ENCODE measurements at places on chromosomes 4 and X.

DNA sequence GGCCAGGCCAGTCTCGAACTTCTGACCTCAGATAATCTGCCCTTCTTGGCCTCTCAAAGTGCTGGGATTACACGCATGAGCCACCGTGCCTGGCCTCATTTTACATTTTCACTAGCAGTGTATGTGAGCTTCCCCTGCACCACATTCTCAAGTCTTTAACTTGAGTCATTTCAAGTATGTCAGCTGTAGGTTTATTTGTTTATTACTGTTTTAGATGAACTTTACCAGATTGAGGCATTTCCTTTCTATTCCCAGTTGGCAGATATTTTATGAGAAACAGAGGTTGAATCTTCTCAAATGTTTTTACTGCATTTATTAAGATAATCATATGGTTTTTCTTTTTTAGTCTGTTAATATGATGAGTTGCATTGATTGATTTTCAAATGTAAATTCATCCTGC lies 114.6 kb upstream of the SH3RF1 start:
- no peak for DNase-seq

GRCh38 chr4:156347412-156348075 lies 393.9 kb upstream of the CTSO start:
- no peak for DNase-seq

GRCh38 chr4:13525606-13526281 lies 18.6 kb downstream of the NKX3-2 start:
- no peak for DNase-seq

DNA sequence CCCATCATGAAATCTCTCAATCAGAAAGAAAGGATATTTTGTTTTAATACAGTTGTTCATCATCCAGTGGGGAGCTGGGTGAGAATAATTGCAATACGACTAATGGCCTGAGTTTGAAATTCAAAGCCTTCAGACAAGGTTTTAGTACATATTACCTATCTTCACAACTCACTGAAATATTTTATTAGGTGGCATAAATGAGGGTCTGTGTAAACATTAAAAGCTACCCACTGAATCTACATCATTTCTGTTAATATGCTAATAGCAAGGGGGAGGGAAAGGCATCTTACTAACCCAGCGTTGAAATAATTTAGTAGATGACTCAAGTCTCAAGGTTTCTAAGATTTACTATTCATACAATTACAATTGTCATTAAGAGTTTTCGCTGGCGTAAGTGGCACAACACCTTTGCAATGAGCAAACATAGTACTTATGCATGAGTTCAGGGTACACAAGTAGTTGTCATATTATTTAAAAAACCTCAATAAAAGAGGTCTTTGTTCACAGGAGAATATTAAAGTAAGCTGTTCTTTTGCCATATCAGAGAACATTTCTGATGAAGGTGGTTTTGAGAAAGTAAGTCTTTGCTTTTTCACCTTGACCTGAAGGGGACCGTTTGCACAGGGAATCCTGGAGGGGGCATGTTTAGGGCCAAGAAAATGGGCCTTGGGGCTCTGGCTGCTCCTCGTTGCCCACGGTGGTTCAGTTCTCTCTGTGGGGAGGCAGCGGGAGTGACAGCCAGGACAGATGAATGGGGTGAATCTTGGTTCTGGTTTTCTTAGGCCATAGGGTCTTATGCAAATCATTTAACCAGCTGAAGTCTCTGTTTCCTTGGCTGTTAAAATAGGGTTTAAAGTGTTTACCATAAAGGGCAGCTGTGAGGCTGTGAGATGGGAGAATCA lies 4.5 kb upstream of the RHOH start:
- DNase-seq, result no peak

- DNase-seq, result no peak
Observed at GRCh38 chrX:10083809-10084208, 73.0 kb upstream of the CLCN4 start.

DNA sequence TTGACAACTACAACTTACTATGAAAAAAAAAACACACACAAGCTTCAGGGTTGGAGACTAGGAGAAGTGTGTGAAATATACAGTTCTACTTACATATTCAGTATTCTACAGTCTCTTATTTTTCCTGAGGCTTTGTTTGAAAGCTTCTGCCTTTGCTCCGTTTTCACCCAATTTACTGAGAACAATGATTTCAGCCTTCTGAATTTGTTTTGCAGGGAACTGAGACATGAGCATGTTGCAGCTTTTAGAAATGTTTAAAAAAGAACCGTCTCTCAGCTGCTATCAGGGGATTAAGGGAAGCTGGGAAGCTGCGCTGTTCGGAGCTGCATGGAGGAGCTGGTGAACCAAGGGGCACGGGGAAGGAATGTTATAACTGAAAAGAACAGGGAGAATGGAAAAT lies 85.7 kb downstream of the QDPR start:
- DNase-seq, result no peak

- DNase-seq, result no peak
Observed at GRCh38 chrX:118468122-118468521, 27.5 kb upstream of the DOCK11 start.

- DNase-seq, result no peak
Observed at GRCh38 chr4:173025131-173025530, 143.5 kb upstream of the GALNT7 start.

GRCh38 chrX:15202454-15203177 lies 67.3 kb downstream of the ASB9 start:
- DNase-seq, result no peak

GRCh38 chrX:17021851-17022604 lies 75.6 kb downstream of the REPS2 start:
- no peak for DNase-seq

DNA sequence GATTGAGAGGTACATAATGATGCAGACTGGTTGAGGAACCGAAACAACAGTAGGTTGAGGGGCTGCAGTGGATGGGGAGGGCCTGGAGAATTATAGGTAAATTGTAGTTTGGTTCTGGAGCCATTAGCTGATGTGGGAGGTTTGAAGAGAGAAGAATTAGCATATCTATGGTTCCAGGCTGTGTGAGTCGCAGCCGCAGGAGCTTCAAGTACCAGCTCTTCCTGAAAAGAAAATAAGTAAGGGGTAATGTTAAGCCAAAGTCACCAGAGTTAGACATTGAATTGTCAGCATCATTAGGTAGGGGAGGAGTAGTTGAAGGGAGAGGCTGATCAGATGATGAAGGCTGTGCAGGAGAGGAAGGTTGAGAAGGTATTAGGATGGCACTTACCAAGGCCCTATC lies 29.5 kb downstream of the PF4 start:
- DNase-seq, result no peak

- no peak for DNase-seq
Observed at GRCh38 chr4:88792268-88792781, 94.7 kb upstream of the NAP1L5 start.

GRCh38 chr4:102663073-102663472 lies 97.7 kb downstream of the MANBA start:
- DNase-seq, result no peak

GRCh38 chrX:101958139-101958538 lies 26.3 kb upstream of the ZMAT1 start:
- DNase-seq, result no peak

GRCh38 chr4:18075823-18076433 lies 54.4 kb upstream of the LCORL start:
- DNase-seq, result no peak

GRCh38 chr4:105014635-105015034 lies 132.0 kb upstream of the TET2 start:
- DNase-seq, result no peak

- no peak for DNase-seq
Observed at GRCh38 chrX:121365572-121366161, 318.3 kb downstream of the GLUD2 start.

DNA sequence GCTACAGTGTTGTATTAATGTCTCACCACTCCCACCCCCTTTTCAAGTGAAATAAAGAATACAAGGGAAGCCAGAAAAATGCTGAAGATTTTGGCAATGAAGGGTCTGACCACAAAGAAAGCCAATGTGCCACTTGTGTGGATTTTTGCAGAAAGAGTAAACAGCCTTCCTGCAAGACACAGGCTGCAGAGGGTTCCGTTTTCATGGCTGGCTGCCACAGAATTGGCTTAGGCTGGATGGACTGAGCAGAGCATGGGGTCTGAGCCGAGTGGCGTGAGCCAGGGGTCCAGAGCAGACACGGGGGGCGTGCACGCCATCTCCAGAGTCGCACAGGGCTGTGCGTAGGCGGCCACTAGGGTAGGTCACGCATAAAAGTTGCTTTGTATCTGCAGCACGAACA lies 69.2 kb downstream of the MTNR1A start:
- no peak for DNase-seq

GRCh38 chrX:128754130-128754529 lies 701.9 kb upstream of the ACTRT1 start:
- DNase-seq, result no peak

DNA sequence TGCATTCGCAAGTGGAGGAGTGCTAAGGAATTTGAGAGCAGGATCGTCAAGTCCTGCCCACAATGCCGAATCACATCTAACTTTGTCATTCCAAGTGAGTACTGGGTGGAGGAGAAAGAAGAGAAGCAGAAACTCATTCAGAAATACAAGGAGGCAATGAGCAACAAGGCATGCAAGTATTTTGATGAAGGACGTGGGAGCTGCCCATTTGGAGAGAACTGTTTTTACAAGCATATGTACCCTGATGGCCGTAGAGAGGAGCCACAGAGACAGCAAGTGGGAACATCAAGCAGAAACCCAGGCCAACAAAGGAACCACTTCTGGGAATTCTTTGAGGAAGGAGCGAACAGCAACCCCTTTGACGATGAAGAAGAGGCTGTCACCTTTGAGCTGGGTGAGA lies 100.2 kb upstream of the MED14 start:
- DNase-seq, result no peak

- DNase-seq, result no peak
Observed at GRCh38 chr4:77110730-77111129, 34.9 kb upstream of the CCNI start.

DNA sequence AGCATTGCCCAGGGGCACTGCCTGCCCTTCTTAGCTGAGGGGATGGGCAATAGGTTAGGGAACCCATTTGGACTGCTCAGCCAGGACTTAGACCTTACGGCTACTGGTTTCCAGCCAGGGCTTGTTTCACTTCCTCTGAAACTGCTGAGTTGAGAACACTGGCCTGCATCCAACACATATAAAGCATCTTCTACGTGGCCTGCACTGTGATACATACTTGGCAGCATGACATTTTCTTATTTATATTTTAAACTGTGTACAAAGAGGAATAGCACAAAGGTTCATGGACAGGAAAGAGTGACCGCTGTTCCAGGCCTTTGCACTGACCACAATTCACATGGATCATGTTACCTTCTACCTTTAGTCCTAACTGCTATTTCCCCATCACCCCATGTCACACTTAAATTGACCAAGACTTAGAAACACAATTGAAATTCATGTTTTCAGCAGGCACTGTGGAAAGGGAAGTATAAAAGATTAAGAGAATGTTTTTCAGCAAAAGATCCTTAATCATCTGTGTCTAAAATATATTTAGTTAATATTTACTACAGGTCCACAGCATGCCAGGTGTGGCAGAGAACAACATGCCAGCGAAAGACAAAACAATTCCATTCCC lies 43.7 kb downstream of the NLGN4X start:
- DNase-seq, result no peak

GRCh38 chr4:127846061-127846460 lies 34.6 kb upstream of the PLK4 start:
- DNase-seq, result no peak

DNA sequence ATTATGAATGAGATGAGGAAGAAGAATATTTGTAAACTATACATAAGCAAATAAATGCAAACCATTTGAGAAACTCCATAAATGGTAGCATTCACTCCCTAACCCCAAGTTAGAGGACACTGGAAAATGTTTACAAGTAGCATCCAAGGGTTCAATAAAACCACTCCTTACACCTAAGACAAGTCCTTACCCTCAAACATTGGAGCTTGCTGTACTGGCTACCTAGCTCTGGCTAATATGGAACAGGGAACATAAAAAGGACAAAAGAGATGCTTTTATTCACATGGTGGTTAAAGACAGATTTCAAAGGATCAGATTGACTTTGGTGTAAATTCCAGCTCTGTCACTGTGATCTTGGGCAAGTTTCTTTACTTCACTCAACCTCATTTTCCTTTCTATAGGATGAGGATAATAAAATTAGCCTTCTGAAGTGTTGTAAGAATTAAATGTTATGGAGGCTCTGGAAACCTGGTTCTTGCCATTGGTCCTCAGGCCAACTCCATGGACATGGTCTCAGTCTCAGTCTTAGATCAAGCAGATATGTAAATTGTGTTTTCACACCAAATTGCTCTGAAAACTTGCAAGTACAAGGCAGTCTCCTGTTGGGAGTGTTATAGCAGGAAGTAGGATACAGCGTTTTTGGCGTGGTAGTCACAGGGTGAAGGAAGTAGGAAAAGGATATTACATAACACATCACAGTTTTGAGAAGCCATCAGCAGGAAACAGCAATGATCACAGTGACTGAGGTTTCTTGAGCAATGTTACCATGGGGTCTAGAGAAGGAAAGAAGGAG lies 3.3 kb downstream of the CXCL1 start:
- DNase-seq, result no peak

GRCh38 chr4:5891563-5892322 lies 1.1 kb downstream of the CRMP1 start:
- no peak for DNase-seq

- no peak for DNase-seq
Observed at GRCh38 chr4:13580036-13580435, 35.7 kb upstream of the NKX3-2 start.

DNA sequence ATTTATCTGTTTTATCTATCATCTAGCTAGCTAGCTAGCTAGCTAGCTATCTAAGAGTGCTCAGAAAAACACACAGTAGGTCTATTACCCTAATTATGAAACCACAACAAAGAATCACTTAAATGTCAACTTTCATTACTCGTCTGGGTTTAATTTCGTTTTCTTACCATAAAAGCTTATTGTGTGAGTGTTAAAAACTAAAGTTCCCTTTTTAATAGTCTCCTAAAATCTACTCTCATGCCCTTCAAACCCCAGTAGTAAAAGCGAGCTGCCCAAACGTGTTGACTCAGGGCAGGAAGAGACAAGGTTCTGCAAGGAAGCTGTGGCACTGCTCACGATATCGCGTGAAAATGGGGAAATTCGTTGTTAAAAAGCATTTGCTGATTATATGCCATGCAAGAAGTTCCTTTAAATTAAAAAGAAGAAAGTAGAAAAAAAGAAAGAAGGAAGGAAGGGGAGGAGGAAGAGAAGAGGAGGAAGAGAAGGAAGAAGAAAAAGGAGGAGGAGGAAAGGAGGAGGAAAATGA lies 595 bp downstream of the MBNL3 start:
- DNase-seq, result no peak

- DNase-seq, result no peak
Observed at GRCh38 chr4:122701061-122701460, 31.4 kb upstream of the BBS12 start.

DNA sequence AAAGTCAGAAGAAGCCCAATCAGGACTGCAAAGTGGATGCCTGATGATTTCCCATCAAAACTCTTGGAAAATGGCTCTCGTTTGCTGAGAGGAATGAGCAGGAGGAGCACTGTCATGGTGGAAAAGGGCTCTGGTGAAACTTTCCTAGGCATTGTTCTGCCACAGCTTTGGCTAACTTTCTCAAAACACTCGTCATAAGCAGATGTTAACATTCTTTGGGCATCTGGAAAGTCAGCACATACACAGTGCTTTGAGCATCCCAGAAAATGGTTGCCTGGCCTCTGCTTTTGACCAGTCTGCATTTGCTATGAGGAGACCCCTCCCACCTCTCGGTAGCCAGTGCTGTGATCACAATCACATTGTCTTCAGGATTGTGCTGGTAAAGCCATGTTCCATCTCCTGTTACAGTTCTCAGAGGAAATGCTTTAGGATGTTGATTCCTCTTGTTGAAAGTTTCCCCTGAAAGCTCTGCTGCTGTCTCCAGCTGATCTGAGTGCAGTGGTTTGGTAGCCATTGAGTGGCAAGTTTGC lies 25.2 kb upstream of the TBC1D14 start:
- no peak for DNase-seq

All from stimulated activated CD8-positive, alpha-beta memory T cell treated with anti-CD3 and anti-CD28 coated beads, Interleukin-4, amount 100 ng/mL, for 1 hour (primary cell).